RCC 7860 (cell line): ENCODE measurements at places on chromosomes 12 and 14.

- DNase-seq: peak; percentile 34
Observed at GRCh38 chr12:110314308-110314707, 33.3 kb downstream of the ATP2A2 start.

DNA sequence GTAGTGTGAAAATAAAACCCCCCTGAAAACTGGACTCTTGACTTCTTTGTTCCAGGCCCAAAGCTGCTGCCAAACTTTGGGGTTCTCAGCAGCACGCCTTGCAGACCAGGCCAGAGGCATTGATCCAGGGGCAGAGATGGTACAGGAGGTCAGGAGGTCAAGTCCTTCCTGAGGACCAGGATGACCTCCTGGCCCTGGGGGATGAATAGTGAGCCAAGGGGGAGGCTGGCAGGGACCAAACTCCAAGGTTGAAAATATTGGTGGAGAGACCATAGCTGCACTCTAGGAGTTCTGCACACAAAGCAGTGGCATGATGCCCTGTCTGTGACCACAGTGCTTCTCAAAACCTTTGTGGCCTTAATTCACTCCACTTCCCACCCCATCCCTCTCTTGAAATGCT, 12.1 kb downstream of the SLC10A1 start:
- DNase-seq: no peak

DNA sequence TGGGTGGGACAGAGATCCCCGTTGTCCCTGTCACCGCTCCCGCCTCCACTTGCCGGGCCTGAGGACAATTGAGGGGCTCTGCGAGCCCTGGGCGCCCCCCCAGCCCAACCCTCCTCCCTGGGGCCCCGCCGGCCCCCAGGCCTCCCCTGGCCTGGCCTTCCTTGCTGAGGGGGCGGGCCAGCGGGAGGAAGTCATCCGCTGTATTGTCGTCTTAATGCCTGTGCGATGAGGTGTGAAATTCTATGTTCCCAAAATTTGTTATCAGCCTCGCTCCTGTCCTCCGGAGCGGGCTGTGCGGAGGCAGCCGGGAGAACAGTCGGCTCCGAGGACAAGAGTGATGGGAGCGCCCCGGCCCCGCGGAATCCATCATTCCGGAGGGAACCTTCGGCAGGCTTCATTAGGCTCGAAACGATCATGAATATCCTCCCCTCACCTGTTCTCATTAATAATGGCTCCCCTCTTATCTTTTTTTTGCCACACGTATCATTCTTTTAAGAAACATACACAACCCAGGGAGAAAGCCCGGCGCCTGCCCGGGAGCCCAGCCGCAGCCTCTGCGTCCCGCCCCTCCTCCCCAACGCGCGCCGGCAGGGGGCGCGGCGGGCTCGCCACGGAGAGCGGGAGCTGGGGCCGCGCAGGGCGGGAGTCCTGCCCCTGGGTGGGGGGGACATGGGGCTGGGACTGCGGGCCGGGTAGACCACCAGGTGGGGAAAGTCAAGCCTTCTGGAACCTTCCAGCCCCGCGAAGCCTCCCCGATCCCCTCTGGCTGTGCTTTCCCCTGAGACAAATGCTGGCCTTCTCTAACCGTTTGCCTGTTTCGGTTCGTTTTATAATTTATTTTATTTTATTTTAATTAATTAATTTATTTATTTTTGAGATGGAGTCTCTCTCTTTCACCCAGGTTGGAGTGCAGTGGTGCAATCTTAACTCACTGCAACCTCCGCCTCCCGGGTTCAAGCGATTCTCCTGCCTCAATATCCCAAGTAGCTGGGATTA, 17.1 kb upstream of the DLK1 start:
- no peak for DNase-seq

DNA sequence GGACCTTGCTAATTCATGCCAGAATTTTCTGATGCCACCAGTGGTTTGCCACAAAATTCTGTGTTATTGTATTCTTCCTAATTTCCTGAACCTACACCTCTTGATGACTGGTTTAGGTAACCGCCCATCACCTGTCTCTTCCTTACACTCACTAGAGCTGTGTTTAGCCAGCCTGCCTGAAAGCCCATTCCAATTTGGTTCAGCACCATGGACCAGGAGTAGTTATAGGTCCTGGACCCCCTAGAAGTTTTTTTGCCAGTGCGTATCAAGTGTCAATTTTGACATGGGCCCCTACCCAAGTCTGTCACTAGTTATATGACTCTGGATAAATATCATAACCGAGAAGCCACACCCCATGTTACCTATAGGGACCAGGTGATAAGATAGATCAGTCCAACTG, 94.0 kb upstream of the NAP1L1 start:
- no peak for DNase-seq

- DNase-seq: no peak
Observed at GRCh38 chr14:89165189-89166181, 251.5 kb downstream of the FOXN3 start.

DNA sequence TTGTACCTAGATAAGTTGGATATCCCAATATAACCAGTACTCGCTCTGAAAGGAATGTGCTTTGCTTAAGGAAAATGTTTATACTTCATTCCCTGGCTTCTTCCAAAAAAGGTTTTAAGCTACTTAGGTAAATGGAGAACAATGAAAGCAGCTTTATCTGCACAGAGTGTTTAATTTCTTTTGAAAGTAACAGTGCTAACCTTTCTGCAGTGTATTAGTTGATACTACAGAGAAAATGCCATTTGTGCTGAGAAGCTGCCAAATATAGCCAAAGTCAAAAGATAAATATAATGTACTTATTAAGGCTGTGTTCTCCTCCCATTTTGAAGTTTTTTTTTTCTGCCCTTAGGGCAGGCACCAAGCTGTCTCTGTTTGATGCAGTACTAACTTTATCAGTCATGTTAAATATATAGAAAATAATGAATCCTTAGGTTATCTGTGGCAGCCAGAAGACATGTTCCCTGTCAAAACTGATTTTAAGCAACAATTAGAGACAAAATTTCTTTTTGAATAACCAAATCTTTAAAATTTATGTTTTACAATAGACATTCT, 145.4 kb upstream of the KITLG start:
- no peak for DNase-seq

DNA sequence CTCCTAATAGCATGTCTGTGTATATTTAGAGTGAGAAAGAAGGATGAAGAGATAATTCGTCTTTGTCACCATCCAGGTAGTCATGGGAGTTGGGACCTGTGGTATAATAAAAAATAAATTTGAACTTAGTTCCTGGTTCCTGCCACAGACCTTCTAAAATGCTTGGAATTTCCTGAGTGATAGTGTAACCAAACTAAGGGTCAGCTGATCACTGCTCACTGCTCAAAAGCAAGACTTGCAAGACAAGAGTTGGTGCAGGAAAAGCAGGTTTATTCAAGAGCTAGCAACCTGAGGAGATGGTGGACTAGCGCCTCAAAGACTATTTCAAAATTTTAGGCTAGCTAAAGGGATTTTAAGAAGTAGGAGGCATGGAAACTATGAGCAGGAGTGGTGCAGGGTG, 19.1 kb downstream of the ANG start:
- no peak for DNase-seq

- no peak for DNase-seq
Observed at GRCh38 chr14:52740751-52741150, 10.8 kb downstream of the STYX start.

DNA sequence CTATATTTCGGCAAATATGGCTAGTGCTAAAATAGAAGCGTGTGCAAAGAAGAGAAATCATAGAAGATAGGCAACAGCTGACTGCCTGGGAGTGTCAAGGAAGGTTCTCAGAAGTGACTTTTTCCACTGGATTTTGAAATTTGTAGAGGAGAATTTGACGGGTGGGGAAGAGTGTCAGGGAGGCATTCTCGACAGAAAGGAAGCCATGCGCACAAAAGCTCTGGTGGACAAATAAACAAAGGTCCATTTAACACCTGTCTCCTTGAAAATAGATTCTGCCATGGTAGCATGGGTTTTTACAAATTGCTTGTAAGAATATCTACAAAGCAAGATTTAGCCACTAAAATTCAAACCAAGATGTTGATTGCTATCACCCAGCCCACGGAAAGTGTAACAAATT, 1081.5 kb downstream of the GALC start:
- DNase-seq: no peak

GRCh38 chr12:122096591-122097149, 18.1 kb downstream of the MLXIP start:
- DNase-seq: peak; percentile 80

DNA sequence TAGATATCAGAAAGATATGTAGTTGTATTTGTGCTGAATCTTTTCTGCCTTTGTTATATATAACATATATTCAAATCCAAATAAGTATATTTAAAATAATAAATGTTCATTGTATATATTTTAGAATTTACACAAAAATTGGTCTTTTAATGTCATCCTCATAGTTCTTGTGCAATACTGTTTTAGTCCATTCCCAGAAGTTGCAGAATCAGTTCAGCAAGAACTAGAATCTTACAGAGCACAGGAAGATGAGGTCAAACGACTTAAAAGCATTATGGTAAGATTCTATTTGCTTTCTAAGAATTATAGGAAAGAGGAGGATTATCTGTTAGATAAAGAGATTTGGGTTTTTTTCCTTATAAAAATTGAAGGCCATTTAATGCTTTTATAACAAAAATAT, 51.0 kb downstream of the SCFD1 start:
- DNase-seq: no peak

- no peak for DNase-seq
Observed at GRCh38 chr12:44465139-44465538, 411.0 kb downstream of the NELL2 start.

- no peak for DNase-seq
Observed at GRCh38 chr12:22014041-22014782, 31.8 kb upstream of the CMAS start.
